ENCODE measurements at places on chromosomes 13 and 19.

DNA sequence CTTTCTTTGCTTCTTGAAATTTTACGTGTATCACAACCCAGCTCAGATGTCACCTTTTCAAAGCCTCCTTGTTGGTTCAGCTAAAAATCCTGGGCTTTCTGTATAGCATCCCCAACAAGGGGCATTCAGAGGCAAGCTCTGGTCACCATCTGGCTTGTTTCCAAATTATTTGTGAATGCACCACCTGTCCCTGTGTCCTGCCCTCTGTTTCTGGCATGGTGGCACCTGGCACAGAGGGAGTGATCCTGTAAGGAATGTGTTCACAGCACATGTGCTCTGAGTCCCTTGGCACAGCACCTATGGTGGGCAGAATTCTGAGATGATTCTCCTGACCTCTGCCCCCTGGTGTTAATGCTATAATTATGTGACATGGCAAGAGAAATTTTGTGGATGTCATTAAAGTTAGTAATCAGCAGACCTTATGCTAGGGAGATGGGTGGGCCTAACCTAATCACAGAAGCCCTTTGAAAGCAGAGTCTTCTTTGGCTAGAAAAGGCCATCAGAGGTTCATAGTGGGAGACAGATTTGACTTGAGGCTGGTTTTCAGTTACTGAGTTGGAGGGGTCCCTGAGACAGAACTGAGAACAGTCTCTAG is 76.3 kb downstream of the ZNF429 start:
- DNase-seq: no peak

DNA sequence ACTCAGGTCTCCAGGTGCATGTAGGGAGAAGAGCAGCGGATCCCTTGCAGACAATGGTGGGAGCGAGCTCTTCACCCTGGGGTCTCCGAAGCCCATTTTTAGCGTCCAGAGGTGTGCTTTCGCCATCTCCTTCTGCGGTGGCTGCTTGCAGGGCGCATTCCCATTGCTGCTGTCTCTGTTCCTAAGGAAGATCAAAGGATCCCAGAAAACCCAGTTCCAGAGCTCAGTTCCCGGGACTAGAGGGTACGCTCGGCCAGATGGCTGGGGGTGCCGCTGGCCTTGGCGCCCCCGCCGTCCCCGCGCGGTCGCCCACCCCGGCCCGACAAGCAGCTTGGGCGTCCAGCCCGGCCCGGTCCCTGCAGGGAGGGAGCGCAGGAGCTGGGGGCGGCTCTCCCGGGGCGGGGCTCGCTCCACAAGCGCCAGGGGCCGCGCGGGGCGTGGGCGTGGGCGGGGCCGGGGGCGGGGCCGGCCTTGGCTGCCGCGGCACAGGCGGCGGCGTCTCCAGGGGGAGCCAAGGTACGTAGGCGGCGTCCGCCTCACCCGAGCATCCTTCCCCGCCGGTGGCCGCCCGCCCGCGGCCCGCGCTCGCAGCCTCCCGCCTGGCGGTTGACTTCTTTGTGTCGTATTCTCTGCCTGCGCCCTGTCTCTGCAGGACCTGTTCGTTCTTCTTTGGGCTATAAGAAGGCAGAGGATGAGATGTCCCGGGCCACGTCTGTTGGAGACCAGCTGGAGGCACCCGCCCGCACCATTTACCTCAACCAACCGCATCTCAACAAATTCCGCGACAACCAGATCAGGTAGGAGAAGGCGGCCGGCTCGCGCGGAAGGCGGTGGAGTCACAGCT is 96.8 kb downstream of the ATP8A2 start:
- DNase-seq: no peak

GRCh38 chr13:47420568-47420967 is 523.7 kb upstream of the HTR2A start:
- peak; percentile 72 for DNase-seq

GRCh38 chr13:25864936-25865335 is 186.9 kb downstream of the SHISA2 start:
- DNase-seq: no peak

- no peak for DNase-seq
Observed at GRCh38 chr19:52963247-52963618, 552 bp upstream of the ZNF816 start.

DNA sequence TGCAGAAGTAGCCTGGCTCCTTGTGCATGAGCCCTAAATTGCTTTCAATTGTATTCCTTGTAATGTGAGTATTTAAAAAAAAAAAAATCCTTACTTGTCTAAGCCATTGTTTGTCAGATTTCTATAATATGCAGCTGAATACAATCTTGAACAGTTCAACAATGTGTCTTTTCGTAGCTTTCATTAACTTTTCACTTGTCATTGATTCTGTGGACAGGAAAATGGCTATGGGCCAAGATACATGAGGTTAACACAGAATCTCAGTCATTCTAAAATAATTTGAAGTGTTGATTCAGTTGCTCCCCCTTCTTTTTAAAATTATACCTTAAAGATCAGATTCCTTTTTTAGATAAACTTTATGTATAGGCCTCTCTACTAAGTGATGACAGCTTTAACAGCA is 395.8 kb upstream of the KLF12 start:
- DNase-seq: no peak

DNA sequence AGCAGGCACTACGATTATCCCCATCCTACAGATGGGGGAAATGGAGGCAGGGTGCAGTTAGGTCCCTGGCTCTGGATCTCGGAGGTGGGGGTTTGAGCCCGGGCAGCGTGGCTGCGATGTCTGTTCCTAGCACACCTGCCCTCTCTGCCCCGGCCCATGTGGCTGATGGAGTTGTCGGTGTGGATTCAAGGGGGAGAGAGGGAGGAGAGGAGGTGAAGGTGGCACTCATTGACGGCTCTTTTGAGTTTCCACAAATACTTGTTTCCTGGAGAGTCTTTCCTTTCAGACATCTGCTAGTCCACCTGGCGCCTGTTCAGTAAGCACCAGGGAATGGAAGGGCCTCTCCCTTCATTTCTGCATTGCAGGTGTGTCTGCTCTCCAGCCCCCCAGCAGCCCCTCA is 69.9 kb downstream of the ARHGEF18 start:
- DNase-seq: no peak

GRCh38 chr13:98556968-98557631 is 19.8 kb downstream of the STK24 start:
- no peak for DNase-seq

Data from PC-3 (cell line).